ENCODE measurements at places on chromosomes 13 and 19. TPM values are rescaled to one million over a fixed set of nuclear protein-coding genes. Genes with fewer than 3 reads are reported as not detected.

GRCh38 chr13:67964986-67965385 lies 734.9 kb upstream of the PCDH9 start:
- DNase-seq: no peak

The C19orf85 gene
- total RNA-seq: not detected

The FCAR gene
- not detected for total RNA-seq

The CKM gene
- total RNA-seq: not detected

GRCh38 chr19:16946951-16947940 lies 58.4 kb downstream of the F2RL3 start:
- no peak for DNase-seq

DNA sequence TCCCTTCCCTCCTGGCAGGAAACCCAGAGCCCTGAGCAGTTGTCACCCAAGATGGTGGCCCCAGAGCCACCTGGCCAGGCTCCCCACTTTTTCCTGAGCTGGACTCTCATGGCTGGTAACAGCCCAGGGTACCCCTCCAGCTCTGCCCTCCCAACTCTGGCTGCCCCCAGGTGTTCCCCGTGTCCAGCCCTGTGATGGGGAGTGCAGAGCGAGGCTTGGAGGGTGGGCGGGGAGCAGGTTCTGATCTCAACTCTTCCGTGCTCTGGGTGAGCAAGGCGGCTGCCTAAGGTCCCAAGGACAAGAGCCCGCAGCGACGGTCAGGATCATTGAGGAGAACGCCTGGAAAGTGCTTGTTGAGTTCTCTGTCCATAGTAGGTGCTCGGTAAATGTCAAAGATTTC lies 54.7 kb upstream of the GAS6 start:
- DNase-seq: peak; percentile 19

DNA sequence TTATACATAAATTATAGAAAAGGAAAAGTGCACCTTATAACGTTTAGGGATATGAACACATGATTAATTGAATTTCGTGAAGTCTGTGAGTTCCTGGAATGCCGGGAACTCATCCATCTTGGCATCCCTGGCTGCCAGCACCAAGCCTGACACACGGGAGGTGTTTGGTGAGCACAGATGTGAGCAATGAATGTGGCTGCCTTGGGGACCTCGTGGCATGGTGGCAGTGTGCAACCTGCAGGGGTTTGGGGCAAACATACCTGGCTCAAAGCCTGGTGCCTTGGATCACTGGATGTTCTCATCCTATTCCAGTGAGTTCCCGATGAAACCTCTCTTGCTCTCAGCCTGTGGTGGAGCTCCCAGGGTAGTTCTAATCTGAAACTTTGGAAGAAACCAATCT lies 10.4 kb upstream of the MAP2K2 start:
- no peak for DNase-seq

DNA sequence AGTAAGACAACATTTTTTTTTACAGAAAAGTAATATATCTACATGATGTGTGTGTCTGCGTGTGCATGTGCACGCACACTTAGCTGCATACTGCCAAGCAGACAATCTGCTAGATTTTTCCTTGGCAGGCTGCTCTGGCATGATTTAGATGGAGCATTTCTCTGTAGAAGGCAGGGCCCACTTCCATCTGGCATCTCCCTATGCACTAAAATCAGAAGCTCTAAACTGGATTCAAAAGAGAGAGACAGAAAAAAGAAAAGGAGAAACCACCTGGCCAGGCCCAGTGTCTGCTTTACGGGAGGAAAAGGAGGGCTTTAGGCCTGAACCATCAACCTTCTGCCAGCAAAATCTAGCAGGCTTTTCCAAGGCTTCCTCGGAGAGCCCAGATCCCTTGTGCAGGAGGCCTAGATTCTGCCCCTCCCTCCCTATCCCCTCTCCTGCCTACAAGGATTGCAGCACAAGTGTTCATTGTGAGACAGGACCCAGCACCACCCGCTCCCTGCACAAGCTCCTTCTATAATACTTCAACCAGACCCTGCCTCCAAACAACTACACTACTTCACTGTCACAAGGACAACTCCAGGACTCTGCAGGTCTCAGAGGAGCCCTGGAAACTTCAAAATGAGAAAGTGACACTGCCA lies 99.3 kb downstream of the DOCK9 start:
- DNase-seq: no peak

DNA sequence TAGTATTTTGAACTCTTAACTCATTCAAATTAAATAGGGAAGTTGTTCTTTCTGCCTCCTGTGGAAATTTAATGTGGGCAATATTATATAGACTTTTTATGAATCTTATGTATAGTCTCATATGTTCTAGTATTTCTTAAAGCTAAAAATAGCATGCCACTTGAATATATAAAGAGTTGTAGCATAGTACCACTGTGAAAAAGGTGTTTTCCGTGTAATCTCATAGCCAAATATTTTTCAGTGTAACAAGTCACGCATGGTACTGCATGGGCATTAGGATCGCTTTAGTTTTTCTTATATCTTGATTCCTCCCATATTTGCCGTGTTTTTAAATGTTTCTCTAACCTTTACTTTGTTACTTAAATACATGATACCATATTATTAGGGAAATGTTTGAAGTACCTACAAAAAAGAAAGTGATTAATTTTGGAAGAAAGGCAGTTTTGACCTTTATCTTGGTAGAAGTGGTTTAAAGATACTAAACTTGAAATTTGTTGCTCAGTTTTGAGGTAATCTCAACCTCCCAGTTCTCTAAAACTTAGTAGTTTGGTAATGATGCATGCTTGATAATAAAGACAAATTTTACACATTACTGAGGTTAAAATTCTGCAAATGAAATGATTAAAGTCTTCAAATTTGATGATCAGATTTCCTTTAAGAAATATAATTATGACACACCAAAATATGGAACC lies 81.2 kb downstream of the PAN3 start:
- no peak for DNase-seq

- DNase-seq: no peak
These were observed 96.6 kb downstream of the RXFP2 start for GRCh38 chr13:31835932-31836331.

- no peak for DNase-seq
These were observed 9.3 kb upstream of the IGFL3 start for GRCh38 chr19:46133777-46134241.

GRCh38 chr19:30522341-30522740 lies 150.2 kb downstream of the ZNF536 start:
- no peak for DNase-seq

DNA sequence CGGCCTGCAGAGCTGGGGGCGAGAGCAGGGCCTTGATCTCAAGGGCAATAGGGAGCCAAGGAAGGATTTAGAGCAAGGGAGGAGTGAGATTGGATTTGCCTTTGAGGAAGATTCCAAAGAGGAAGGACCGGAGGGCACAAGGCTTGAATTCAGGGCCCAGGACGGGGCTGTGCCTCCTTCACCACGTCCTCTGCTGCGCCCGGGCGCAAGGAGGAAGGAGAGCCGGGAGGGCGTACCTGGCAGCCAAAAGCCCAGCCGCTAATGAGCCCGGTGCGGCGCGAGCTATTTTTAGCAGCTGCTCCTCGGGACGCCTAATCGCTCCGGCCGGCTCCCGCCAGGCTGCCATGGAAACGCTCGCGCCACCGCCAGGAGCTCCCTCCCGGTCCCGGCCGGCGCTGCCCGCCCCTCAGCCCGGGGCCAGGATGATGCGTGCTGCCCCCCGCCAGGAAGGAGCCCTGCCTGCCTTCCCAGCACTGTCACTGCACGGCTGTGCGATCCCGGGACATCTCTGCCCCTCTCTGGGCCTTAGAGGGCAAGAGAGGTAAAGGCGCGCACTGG lies 31.3 kb downstream of the TINCR start:
- DNase-seq: no peak

- no peak for DNase-seq
These were observed 13.4 kb downstream of the TECR start for GRCh38 chr19:14542711-14543328.

The GIPC3 gene
- total RNA-seq: 0.23 TPM

The LHB gene
- total RNA-seq: not detected

The KLK4 gene
- not detected for total RNA-seq

DNA sequence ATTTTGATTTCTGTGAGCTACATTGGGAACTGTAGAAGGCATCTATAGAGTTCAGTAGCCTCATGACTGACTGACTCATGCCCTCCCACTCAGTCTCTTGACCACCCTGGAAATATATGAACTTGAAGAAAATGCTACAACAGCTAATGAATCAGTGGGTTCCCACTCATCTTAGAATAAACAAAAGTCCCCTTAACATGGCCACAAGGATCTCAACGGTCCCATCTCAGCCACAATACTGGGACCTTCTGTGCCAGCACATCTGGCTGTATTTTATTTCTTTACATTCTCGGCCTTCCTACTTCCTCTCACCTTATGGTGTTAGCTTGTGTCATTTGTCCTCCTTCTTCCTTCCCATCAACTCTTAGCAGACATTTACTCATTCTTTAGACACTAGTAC lies 619.8 kb downstream of the DCT start:
- DNase-seq: no peak

DNA sequence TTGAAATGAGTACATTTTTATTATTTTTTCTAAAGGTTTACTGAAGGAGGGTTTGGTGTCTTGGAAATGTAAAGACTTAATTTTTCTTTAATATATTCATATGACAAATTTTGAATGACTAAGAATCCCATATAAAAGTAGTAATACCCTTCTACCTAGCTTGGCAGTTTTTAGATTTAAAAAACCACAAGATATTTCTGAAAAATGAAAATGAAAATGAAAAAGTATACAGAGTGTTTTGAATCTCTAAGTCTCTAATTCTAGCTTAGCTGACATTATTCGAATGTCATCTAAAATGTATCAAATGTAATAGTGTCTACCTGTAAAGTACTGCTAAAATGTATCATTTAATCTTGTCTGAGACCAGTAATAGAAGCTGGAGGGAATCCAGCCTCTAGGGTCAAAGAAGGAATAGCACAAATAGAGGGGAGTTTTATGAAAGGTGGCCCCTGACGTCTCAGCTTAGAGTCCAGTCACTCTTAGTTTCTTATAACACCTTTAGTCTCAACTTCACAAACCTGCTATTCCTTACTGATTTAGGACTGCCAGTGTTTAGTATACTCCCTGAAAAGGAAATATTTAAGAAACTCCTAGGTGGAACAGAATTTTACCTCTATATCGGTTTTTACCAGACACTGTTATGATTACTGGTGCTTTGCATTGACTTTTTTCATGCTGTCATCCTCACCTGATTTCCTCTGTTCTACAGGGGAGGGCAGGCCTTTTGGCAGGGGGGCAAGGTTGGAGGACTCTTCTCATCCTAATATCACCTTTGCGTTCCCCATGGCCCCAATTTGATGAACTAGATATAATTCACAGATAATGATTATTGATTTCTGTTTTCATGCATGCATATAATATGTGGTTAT lies 16.2 kb upstream of the MIR17HG start:
- no peak for DNase-seq

GRCh38 chr13:111922086-111922485 lies 144.9 kb upstream of the SOX1 start:
- no peak for DNase-seq

GRCh38 chr13:93614776-93615175 lies 388.2 kb downstream of the GPC6 start:
- DNase-seq: no peak

The ZNF66 gene
- total RNA-seq: 8.8 TPM

- DNase-seq: no peak
These were observed 7.4 kb downstream of the ACP5 start for GRCh38 chr19:11570039-11570462.

The ZSCAN4 gene
- not detected for total RNA-seq

GRCh38 chr13:28425793-28426192 lies 69.1 kb downstream of the FLT1 start:
- no peak for DNase-seq

DNA sequence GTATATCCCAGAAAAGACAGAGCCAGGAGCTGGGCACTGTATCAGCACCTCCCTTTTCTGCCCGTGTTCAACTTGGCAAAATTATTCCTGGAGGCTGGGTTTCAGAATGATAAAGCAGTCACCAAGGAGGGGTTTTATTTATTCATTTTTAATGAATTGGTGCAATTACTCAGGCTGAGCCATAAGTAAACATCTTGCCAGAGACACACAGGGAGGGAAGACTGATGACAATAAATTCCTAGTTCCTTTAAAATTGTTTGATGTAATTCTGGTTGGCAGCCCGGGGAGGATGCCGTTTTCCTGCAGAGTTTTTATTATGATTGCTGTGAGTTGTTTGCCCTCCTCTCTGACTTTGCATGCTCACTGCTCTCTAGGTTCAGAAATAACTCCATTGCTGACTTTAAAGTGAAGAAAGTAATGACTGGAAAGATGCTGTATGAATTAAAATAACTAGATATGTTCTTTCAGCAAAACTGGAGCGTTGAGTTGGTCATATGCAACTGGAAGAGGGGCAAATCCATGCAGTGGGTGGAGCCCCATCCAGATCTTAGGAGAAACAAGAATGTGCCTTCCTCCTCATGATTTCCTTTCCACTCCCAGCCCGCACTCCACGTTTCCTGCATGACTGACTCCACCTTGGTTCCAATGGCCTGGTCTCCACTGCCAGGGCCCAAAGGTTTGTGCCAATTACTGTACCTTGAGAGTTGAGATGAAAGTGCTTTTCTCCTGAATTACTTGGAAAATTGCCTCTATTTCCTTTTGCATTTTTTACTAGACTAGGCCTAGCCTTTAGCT lies 182.1 kb downstream of the RFC3 start:
- DNase-seq: no peak

- DNase-seq: no peak
These were observed 365.6 kb upstream of the SLC10A2 start for GRCh38 chr13:103431856-103432255.

DNA sequence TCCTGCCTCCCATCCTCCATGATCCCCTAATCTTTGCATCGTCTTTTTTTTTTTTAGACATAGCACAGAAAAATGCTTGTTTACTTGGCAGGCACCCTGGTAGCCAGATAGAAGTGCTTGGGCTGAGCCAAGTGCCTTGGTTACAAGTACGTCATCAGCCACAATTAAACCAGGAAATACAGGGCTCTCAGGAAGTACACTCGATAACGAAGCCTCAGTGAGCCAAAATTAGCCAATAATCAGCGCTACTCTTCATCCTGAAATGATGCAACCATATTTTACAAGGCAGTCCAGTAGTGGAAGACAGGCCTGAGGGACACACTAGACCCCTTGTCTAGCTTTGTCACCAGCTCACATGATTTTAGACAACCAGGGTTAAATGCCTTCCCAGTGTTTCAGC lies 194.0 kb upstream of the NBEA start:
- no peak for DNase-seq

The CCDC70 gene
- not detected for total RNA-seq

DNA sequence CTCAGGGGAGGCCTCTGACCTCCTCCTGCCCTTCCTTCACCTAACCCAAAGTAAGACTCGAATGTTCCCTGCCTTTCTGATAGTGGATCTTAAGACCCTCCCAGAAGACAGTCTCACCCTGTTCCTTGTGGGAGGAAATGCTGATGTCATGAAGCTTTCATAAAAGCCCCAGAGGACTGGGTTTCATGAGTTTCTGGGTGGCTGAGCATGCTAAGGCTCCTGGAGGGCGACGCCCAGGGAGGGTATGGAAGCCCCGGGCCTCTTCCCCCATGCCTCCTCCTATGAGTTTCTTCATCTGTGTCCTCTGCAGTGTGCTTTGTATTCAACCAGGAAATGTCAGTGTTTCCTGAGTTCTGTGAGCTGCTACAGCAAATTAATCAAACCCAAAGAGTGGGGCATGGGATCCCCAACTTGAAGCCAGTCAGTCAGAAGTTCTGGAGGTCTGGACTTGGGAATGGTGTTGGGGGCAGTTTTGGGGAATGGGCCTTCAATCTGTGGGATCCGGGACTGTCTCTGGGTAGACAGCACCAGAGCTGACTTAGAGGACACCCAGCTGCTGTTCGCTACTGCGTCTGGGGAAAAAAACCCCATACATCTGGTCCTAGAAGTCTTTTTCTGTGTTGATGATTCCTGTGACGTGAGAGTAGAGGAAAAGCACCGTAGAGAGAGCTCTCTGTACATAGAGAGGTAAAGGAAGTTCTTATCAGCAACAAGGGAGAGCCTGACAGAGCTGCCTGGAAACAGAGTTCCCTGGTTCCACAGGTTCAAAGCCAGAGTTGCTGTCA lies 2.0 kb upstream of the LILRB2 start:
- DNase-seq: peak; percentile 16

All from activated CD8-positive, alpha-beta memory T cell treated with anti-CD3 and anti-CD28 coated beads, Interleukin-2, amount 10 ng/mL, durations not matched to agents 7 days and 5 days (primary cell).